Hypothalamus (tissue), 51 donors: ENCODE measurements at places on chromosomes 12 and 14.

DNA sequence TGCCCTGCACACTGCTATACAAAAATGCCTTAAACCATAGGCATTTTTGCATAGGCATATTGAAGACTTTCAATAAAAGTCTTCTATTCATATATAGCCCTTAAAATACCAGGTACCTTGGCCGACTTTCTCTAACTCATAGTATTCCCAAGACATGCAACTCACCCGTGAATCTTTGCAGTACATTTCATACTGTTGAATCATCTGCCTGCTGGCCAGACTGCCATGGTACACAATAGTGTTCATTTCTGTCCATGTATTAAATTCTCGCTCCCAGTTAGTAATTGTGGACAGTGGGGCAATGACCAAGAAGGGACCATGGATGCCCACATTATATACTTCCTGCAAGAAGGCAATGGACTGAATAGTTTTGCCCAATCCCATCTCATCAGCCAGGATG is 24.3 kb upstream of the SUPT16H start:
- DNase-seq = no peak

DNA sequence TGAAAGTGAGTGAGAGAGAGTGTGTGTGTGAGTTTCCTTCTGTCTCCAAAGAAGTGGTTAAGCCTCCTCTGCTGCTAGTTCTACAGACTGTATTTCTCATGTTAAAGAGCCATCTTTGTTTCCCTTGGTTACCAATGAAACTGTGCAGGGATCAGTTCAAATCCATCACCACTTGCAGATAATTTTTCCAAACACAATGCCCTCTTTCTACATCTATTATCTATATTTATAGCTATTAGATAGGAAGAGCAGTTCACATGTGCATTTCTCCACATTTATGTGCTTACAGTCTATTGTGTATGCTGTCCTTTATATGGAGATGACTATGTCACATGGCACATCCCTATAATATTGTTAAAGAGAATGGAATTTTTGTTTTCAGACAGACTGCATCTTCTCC is 2.2 kb upstream of the DAAM1 start:
- no peak for DNase-seq

GRCh38 chr12:33296529-33296928 is 143.1 kb downstream of the SYT10 start:
- DNase-seq = no peak

GRCh38 chr12:112190231-112191025 is 65.1 kb downstream of the TRAFD1 start:
- DNase-seq = no peak

DNA sequence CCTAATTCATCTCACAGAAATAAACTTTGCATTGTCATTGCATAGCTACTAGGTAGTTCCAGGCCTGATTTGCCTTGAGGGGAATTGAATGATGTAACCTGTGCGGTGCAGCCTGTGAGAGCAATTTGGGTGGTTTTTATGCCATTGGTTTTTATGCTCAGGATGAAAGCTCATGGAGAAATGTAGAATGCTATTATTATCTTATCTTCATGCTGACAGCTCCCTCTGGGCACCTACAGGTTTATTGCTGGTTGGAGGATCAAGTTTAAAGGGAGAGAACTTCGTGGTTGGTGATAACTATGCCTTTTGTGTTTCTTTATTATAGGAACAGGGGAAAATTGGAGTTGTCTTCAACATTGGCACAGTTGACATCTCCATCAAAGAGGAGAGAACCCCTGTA is 547.9 kb downstream of the DIO2 start:
- no peak for DNase-seq

DNA sequence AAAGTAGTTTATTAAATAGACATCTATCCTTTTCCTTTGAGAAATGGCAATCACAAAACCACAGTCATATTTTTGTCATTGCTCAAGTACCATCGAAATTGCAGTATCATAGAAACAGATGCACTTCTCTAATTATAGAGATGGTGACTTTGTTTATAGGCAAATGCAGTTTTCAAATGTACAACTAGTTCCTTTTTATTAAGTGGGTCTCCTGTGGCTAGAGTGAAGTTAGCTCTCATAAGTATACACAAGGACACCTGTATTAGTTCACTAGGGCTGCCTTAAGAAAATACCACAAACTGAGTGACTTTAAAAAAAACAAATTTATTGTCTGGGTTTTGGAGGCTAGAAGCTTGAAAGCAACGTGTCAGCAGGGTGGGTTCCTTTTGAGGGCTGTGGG is 62.8 kb downstream of the OTOGL start:
- DNase-seq = no peak

GRCh38 chr12:43899574-43899973 is 63.7 kb downstream of the TMEM117 start:
- no peak for DNase-seq

GRCh38 chr14:50964683-50965390 is 20.6 kb upstream of the PYGL start:
- no peak for DNase-seq

GRCh38 chr12:54082397-54082892 is 28.8 kb downstream of the HOXC4 start:
- no peak for DNase-seq

GRCh38 chr14:58942516-58942915 is 246.0 kb upstream of the DAAM1 start:
- no peak for DNase-seq

DNA sequence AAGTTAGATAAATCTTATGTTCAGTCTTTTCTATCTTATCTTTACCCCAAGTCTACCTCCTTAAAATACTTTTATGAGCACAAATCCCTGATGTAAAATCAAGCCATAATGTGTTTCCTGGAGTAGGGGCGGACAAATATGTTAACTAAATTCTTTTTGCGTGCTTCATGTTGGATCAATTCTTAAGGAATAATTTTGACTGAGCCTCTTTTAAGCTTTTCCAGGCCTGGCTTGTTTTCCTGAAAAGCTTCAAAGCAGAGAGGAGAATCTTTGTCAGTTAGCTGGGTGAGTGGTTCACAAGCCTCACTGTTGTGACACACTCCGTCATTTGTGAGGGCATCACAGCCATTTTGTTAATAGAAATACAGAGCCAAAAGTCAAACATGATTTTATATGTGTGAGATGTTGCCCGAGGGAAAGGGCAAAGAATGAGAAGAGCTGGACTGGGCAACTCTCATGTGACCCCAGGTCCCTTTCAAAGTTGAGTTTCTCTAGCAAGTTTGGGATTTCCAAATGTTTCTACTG is 468.9 kb downstream of the RGS6 start:
- no peak for DNase-seq

DNA sequence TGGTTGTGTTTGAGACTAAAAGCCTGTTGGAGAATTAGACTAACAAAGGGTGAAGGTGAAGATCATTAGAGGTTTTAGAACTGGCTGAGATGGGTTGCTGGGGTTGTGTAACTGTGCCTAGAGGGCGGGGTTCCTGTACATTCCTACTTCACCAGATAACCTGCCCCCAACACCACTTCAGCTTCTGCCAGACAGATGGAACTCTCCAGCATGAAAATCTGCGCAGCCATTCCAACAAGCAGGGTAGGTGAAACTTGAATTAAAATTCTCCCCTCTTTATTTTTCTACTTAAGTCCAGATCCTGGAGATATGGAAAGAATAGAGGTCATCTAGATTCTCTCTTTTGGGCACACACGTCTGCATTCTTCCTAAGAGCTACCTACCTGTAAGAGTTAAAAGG is 6.0 kb downstream of the FOXG1 start:
- DNase-seq = no peak

GRCh38 chr12:20410734-20411133 is 42.4 kb downstream of the PDE3A start:
- no peak for DNase-seq
